Kidney (tissue), 22 donors: ENCODE measurements at places on chromosomes 12 and 14.

DNA sequence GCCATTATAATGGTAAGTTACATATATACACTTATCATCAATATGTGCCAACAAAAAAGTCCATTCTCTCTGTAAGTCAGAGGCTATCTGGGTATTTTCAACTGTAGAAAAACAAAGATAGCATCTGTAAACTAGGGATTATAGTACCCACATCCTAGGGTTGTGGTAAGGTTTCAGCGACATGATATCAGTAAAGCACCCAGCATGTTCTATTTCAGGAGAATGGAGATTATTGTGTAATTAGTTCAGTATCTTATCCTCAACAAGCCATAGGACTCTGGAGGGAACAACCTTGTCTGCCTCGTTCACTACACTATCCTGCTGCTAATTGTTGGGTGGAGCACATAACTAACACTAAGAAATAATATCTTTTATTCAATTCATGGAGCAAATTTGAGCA, 19.7 kb upstream of the CKAP4 start:
- DNase-seq: no peak

DNA sequence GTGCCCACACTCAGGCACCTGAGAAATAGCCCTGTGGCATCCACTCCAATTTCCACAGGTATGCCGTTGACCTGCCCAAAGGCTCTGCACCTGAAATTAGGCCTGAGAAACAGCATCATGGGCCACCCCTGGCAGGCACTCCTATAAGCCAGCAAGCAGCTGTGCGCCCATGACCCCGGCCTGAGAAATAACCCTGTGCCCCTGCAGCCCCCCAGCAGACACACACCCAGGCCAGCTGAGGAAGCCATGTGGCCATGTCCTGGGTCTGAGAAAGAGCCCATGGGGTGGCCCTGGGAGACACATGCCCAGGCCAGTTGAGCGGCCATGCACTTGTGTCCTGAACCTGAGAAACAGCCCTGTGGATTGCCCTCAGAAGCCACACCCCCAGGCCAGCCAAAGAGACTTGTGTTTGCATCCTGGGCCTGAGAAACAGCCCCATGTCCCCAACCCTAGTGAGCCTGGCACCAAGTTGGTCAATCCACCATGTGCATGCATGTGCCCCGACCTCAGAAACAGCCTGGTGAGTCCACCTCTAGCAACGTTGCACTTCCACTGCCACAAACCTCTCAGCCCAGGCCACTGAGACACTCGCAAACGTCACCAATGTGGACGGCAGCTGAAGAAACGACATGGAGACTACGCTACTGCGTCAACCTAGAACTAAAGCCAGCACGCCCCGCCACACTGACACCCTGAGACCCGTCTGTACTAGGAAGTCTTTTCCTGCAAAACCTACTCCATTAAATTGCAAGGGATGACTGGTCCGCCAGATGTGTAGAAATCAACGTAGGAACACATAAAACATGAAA, 411.9 kb downstream of the TMEM121 start:
- no peak for DNase-seq

GRCh38 chr14:84234281-84234680, 1295.7 kb upstream of the FLRT2 start:
- no peak for DNase-seq

DNA sequence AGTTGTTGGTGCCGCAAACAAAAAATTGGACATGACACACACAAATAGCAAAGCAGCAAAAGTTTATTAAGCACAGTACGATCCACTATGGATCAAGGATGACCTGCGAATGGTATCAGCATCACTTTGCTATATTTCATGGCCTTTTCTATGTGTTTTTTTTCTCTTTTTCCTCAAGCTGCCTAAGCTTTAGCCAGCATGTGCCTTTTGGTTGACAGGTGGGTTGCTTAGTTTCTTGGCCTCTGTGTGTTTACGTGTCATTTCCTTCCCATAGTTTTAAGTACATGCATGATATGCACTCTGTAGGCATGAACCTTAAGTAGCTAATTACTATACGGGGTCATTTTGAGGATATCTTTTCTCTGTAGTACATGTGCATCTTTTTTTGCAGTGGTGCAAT, 9.8 kb downstream of the CD4 start:
- DNase-seq: no peak

GRCh38 chr12:102955926-102956737, 1.3 kb upstream of the ASCL1 start:
- DNase-seq: no peak

DNA sequence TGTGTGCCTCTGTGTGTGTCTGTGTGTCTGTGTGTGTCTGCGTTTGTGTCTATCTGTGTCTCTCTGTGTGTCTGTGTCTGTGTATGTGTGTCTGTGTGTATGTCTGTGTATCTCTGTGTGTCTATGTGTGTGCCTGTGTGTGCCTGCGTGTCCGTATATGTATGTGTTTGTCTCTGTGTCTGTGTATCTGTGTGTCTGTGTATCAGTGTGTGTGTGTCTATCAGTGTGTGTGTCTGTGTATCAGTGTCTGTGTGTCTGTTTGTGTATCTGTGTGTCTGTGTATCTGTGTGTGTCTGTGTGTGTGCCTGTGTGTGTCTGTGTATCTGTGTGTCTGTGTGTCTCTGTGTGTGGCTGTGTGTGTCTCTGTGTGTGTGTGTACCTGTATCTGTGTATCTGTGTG, 23.1 kb upstream of the BCL2L14 start:
- DNase-seq: no peak

GRCh38 chr12:49038291-49038955, 19.8 kb upstream of the PRKAG1 start:
- DNase-seq: no peak

- DNase-seq: peak; percentile 19
These were observed 4.1 kb downstream of the SIX6 start for GRCh38 chr14:60512973-60513571.

DNA sequence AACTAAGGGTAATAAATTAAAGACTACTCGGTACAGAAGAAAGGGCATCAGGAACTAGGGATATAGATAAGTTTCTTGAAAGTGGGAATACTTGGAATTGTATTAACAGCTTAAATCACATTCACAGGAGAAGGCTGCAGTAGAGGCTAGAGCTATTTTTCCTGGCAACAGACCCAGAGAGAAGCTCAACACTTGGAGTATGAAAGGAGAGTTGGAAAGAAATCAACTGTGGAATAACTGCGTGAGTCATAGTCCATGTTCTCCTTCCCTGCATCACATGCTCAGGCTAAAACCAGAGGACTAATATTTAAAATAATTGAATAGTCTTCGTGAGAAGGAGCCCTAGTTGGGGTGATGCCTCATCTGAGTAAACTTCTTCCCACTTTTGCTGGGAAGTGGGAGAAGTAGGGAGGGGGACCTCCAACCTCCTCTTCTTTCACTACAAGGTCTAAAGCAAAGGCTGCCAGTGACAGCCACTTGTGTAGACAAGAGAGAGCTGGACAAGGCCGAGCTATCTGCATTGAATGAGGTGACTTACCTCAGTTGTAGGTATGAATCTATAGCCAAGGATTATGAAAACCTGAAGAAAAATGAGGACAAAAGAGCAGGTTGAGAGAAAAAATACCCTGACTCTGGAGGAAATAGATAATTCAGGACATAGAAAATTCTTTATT, 32.7 kb downstream of the DYRK2 start:
- no peak for DNase-seq

DNA sequence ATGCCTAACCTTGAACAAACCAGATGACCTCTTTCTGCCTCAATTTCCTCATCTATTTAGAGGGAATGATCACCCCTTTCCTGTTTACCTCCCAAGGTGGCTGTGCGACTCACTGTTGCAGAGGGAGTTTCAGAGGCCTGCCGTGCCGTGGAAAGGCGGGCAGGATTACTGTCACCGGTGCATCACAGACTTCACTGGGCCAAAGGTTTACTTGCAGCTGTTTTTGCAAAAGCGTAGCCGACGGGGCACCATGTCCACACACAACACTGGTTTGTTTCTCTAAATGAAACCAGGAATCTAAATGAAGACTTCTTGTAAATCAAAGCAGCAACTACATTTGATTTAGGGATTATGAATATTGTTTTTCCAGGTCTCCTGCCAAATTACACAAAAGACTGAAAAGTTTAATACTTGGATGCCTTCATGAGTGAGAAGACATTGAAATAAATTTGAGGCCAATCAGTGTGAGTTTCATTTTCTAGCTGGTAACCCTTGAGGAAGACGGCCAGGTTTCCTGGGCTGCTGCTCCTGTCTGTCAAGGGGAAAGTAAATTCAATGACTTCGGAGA, 696.1 kb upstream of the TMEM132C start:
- DNase-seq: no peak

GRCh38 chr14:63901434-63902085, 48.8 kb downstream of the SYNE2 start:
- no peak for DNase-seq
